Muscle of back (tissue), 13 donors: ENCODE measurements at places on chromosomes 2 and 18.
A peak's percentile ranks its signal among the peaks of the same experiment; 100 is the strongest.

- no peak for DNase-seq
These were observed 6.9 kb downstream of the C2orf76 start for GRCh38 chr2:119359774-119360173.

- DNase-seq: no peak
These were observed 1247.9 kb downstream of the LRP1B start for GRCh38 chr2:140882671-140883620.

DNA sequence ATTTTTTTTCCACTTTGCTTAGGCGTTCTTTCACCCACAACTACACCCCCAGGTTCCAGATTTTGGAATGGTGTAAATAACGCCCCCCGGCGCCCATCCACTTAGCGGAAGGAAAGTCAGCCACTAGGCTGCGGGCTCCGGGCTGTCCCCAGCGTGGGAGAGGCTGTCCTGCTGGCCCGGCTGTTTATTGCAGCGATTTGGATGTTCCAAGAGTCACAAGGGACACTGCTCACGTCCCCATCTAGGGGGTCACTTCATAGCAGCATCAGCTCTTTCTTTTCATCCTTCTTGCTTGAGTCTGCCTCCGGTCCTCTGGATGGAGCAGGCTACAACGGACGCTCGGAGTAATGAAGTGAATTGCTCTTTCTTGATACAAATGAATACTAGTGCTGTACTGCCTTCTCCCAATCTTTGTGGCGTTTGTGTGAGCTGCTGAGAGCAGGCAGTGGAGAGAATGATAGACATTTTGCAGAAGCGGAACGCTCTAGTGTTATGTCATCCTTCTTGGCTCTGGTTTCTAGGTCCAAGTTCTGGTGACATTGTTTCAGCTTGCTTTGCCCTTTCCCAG lies 50.7 kb upstream of the PAIP2B start:
- DNase-seq: peak; percentile 53

DNA sequence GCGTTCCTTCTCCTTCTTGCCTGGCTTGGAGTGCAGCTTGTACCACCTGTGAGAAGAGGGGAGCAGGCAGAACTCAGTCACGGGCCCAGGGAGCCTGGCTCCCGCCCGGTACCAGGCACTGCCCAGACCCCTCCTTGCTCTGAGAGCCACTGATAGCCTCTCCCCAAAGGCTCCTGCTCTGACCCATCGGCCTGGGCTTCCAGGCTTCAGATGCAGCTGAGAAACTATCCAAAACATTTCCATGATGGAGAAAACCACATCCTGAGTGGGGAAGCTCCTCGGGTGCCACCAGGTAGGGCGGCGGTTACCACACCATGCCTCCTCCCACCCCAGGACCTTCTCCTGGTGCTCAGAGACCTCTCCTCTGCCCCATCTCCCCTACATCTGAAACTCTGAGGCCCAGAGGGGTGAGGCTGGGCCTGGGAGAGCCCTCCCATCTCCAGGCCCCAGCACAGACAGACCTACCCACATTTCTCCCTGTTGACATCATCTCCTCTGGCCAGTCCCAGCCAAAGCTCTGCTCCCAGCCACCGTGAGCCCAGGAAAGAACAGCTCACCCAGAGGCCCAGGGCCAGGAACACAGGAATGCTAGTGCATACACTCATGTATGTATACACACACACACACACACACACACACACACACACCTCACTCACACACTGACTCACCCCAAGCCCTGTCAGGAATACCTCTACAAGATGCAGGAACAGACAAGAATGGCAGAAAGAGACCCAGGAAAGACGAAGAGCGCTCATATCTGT lies 17.9 kb upstream of the SFXN5 start:
- DNase-seq: peak; percentile 79

DNA sequence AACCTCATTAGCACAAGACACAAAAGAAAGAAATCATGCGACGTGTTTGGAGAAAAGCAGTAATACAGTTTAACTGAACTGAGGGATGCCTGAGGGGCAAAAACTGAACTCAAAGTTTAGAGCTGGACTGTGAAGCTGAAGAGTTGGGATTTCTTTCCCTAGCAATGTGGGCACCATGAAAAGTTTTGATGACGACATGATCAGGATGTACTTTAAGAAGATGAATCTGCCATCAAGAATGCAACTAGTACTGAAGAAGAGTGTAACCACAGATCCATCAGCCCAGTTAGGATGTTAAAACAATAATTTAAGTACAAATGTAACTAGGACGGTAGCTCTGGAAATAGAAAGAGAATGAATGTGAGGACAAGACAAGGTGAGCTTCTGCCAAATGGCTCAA lies 196.2 kb downstream of the VWC2L start:
- no peak for DNase-seq

GRCh38 chr2:207216457-207216856 lies 50.7 kb upstream of the KLF7 start:
- no peak for DNase-seq

DNA sequence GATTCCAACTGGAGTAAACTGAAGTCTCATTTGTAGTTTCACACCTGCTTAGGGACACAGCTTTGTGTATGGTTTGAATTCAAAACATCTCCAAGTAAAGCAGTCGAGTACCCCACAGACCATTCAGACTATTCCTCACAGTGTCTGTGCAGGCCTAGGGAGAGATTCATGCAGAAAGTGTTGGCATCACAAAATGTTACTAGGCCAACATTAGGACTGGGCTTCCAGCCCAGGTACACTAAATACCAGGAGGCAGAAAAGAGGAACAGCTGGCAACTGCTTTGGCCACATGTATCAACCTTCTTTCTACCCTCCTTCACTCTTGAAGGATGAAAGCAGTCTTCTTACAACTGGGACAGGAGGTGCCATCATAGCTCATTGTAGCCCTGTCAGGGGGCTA lies 270.4 kb upstream of the TMEFF2 start:
- no peak for DNase-seq

DNA sequence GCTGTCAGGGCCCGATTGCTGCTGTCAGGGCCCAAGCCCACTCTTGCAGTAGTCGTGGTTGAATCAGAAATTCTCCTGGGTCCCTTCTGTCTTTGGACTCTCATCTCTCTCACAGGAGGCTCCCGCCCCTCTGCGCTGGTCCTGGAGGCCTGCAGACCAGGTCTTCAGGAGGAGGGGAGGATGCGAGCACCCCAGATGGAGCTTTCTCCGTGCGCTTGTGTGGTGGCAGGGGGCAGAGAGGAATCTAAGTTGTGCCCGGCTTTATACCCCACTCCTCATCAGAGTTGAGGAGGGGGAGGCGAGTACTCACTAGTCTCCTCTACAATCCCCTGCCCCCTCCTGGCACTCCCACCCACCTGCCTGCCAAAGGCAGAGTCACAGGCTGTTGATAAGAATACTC lies 10.4 kb downstream of the EN1 start:
- no peak for DNase-seq

DNA sequence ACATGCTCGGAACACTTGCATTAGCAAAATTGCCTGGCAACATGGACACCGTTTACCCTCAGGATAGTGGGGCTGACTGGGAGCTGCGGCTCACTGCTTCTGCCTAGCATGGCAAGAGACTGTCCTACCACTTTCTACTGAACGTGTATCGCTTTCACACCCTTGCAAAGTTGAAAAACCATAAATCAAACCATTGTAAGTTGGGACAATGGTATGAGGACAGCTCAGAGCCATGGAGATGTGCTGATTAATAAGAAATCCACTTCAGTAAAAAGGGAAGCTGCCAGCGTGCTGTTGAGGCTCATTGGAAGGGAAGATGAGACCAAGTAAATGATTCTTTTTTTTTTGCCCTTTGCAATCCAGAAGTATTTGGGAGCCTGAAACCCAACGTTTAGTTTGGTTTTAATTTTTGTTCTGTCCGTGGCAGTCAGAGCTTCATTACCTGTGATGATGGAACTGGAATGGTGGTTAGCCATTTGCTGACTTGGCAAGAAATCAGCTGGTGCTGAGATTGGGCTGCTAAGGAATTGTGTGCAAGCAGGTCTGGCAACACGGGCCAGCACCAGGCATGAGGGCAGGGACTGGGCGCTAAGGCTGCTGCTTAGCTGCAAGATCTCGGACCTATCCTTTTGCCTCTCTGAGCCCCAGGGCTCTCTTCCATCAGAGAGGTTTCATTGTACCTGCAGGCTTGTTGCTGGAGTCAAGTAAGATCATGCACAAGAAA lies 75.5 kb upstream of the HS6ST1 start:
- no peak for DNase-seq

GRCh38 chr2:223528036-223528435 lies 74.1 kb downstream of the SCG2 start:
- DNase-seq: peak; percentile 63

- no peak for DNase-seq
These were observed 24.9 kb downstream of the PTGR3 start for GRCh38 chr18:75183973-75184493.

DNA sequence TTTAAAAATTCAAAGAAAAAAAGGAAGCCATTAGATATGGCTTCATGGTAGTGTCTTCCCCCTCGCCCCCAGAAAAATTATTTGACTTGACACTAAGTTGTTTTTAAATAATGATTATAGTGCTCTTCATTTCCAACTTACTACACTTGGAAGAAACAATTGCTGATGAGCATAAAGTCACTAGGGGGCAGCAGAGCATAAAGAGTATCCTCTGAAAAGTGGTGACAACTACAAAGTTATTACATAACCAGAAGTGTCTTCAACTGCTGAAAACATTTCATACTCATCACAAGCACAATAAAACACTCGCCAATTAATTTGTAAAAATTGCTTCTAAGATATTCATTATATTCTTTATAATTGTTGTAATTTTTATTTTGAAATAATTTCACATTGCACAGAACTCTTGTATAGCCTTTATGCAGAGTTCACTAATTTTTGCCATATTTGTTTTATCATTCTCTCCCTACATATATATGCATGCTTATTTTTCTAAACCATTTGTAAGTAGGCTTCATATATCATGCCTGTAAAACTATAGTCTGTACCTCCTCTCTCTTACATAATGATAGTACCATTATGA lies 54.9 kb downstream of the EXOC6B start:
- DNase-seq: peak; percentile 67

GRCh38 chr2:239936838-239937581 lies 88.1 kb downstream of the NDUFA10 start:
- DNase-seq: no peak

DNA sequence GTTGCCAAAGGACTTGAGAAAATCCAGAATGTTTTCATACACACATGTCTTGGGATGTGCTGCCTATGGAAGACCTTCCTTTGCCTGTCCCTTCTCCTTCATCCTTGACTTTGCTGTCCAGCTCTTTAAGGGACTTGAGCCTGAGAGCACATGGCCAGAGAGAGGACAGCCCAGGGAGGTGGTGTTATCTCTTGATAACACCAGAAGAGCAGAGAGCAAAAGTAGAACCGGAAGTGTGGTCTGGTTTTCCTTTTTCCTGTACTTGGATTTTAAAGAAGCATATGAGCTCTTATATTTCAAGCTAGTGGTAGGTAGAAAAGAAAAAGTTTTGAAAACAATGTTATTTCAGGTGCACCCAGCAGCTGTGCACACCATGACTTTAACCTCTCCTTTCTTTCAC lies 94.1 kb upstream of the ZNF532 start:
- no peak for DNase-seq

DNA sequence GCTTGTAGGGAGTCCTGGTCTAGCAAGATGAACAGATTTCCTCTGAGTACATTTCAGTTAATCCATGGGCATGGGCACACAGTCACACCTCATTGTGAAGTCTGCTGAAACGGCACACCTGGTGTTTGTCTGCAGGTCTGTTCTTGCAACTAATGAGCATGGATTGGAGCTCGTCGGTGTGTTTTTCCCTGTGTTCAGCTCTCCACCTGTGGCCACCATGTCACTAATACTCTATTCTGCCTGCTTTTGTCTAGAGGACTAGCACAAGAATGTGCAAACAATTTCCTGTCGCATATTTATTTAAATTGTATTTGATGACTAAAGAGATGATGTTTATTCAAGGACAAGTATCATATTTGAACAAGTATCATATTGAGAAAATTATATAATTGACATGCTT lies 24.5 kb upstream of the PPP4R1 start:
- DNase-seq: no peak

GRCh38 chr18:13831864-13832508 lies 8.0 kb downstream of the MC5R start:
- DNase-seq: no peak

DNA sequence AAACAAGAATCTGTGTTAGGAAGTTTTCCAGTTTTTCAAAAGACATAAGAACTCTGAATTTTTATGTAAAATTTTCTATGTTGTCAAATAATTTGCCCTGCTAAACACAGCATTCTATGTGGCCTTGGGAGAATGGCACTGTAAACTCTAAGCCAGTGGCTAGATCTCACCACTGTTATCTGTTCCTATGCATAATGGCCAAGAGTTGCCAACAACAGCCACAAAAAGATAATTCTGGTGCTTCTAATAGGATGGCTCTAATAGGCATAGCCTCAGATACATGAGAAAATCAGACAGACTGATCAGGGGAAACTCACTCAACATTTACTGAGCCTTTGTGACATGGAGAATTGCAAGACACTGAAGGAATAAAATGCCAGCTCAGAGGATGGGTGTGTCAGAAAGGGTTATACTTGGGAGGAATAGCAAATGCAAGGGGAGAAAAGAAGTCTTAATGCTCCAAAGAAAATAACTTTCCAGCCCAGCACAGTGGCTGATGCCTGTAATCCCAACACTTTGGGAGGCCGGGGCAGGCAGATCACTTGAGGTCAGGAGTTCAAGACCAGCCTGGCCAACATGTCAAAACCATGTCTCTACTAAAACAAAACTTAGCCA lies 63.7 kb downstream of the COBLL1 start:
- no peak for DNase-seq

DNA sequence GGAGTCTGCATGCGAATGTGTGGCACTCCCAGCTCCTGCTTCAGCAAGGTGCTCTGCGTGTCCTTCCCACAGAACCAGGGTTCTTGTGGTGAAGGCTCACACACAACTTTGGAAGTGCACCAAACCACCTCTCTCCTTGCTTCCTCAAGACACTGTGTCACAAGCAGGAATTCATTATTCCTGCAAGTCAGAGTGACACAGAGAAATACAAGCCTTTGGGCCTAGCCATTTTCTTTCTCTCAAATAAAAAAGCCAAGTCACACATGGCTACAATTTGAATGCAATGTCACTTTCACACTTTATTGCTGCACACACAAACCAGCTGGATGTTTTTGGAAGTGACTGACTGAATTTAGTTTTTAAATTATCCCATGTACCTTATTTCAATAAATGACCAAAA lies 30.1 kb upstream of the THOC1 start:
- no peak for DNase-seq

DNA sequence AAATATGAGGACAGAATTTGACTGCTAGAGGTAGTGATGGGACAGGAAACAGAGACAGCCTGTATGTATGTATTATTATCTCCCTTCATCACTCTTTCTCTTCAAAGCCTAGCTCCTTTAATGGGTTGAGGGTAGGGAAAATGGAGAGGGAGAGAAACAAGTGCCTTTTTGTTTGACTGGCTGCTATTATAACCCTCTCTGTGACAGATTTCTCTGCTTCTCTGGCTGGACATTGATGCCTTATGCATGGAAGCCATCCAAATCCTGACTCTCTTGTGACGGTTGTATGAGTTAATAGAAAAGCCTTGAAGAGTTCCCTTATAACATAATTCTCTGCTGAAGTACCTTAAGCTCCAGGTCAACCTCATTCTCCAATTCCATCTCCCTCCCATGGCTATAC lies 118.5 kb upstream of the COL5A2 start:
- DNase-seq: no peak
